ENCODE measurements at places on chromosomes 12 and 14.

- DNase-seq, result no peak
These were observed 430.9 kb downstream of the LRIG3 start for GRCh38 chr12:58489394-58489793.

- no peak for DNase-seq
These were observed 233.3 kb upstream of the EGLN3 start for GRCh38 chr14:34184126-34184525.

- no peak for DNase-seq
These were observed 11.0 kb downstream of the ITPR2 start for GRCh38 chr12:26822026-26822425.

DNA sequence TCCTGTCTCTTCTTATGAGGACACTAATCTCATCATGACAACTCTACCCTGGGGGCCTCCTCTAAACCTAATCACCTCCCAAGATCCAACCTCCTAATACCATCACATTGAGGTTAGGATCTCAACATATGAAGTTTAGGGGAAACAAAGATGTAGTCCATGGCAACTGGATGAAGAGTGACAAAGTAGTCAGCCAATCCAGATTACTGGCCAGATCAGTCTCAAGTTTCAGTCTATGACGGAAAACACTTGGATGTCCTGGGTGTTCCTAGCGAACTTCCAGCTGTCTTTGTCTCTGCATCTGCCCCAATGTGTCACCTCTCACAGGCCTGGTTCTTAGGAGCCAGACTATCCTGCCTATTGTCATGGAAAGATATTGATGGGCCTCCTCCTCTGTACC is 630.8 kb downstream of the AACS start:
- DNase-seq, result no peak

DNA sequence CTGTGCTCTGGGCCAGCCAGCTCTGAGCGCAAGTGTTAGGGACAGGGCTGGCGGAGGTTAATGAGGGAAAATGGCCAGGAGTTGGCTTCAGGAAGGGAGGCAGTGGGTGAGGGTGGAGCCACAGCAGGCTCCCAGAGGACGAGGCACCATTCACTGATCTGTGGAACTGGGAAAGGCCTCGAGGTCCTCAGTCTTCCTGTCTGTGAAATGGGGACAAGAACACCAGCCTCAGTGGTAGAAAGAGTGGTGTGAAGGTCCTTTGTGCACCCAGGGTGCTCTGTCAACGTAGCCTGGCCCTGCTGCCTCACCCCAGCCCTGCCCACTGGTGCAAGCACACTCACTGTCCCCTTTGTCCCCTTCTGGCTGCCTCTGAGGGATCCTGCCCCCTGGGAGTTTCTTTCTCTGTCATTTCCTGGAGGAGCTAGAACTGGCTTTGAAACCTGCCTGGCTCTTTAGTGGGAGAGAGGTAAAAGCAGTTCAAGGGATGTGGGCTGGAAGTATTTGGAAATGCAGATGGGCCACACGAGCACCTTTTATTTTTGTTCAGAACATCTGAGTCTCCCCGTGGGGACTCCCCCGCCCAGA is 25.0 kb downstream of the SYNDIG1L start:
- DNase-seq, result no peak

DNA sequence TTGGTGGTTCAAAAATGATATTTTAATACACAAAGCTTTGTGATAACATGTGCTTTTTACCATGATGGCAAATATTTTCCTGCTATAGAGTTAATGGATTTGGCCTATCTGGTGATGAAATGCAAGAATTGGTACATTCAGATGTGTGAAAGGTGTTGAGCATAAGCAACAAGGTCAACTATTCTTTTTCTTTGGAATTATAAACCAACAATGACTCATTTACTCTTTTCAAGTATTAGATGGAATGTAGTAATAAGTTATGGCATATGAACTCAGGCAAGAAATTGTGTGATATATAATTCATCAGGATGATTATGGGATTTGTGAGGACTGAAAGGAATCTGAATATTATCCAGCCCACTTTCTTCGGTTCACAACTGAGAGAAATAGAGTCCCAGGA is 471.4 kb downstream of the ETNK1 start:
- DNase-seq, result no peak

- DNase-seq, result no peak
These were observed 56.2 kb downstream of the ARL6IP4 start for GRCh38 chr12:123036466-123037285.

DNA sequence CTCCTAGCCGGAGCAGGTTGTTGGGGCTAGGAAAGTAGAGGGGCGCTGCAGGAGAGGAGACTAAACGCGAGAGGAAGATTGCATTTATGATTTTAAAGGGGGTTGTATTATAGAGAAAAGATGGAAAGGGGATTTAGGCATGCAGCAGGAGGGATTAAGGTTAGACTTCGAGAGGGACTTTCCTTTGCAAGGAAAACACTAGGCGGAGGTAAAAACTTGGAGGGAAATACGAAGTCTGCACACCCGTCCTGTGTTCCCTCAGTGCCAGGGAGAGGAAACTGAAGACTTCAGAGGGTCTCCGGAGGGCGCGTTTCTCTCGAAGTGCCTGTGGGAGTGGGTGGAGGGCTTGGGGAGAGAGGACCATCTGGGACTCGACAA is 420 bp upstream of the PPP1R1A start:
- DNase-seq, result no peak

DNA sequence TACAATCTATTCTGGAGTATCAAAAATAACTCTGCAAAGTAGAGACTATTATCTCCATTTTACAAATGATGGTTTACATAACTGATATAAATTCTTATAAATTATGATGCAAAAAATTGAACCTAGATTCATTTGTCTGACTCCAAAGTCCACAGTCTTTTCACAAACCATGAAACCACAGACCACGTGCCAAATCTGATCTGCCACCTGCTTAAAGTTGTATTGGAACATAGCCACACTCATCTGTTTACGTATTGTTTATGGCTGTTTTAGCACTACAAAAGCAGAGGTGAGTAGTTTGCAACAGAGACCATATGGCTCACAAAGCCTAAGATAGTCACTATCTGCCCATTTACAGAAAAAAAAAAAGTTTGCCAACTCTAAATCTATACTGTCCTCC is 105.3 kb downstream of the KCNH5 start:
- no peak for DNase-seq

- no peak for DNase-seq
These were observed 120.3 kb downstream of the FBXL14 start for GRCh38 chr12:1474041-1474573.

- DNase-seq, result no peak
These were observed 116.4 kb downstream of the DICER1 start for GRCh38 chr14:95040708-95041476.

DNA sequence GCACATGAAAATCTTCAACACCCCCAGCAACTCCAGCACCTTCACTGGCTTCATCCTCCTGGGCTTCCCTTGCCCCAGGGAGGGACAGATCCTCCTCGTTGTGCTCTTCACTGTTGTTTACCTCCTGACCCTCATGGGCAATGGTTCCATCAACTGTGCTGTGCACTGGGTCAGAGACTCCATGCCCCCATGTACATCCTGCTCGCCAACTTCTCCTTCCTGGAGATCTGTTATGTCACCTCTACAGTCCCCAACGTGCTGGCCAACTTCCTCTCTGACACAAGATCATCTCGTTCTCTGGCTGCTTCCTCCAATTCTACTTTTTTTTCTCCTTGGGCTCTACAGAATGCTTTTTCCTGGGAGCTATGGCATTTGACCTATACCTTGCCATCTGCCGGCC is 11.5 kb upstream of the OR11G2 start:
- no peak for DNase-seq

DNA sequence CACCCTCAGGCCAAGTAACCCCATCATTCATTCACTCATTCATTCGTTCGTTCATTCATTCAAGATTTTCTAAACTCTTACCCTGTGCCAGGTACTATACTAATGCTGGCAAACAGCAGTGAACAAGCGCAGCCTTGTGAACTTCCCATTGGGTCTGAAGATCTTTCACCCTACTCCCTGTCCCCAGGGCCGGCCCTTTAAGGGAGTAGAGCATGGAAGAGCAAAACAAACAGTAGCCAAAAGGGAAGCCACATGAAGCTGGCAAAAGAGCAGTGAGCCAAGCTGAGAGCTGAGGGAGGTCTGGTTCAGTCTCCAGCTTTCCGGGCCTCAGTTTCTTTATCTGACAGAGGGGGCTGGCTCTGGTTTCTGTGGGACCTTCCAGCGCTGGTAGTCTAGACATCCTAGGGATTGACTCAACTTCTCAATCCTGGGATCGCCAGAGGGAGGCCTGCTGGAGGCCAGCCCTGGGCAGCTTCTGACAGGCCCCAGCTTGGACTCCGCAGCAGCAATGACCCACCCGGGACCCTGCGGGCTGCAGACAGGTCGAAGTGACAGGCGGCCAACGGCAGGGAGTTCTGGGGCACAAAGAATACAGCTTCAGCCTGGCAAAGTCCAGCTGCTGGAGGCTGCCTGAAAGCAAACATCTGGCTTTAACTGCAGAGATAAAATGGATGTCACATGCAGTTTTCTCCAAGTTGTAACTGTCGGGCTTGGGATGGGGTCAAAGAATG is 27.1 kb downstream of the ACTN1 start:
- DNase-seq, result no peak

DNA sequence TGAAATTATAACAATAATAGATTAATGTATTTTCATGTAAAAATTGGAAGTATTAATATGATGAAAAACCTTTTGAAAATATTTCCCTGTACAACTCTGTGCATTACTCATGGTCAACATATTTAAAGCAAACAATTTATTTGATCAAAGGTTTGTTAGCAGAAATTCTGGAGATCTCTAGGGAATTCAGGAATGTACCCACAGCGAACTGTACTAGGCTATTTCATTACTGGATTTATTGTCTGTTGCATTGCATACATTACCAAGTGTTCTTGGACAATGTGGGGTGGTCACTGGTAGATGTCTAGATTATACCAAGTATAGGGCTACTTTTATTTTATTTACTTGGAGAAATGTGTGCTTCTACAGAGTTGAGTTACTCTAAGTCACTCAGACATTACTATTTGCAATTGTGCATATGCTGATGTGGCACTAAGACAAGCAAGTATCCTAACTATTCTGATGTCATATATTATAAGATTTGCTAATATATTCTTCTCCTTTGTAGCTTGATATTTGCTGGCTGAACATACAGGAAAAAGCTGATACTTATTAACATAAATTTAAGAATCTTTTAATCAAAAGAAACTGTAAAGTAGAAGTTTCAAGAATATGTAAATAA is 323.3 kb downstream of the CCER1 start:
- no peak for DNase-seq
